Left kidney (tissue), 8 donors: ENCODE measurements at places on chromosomes 1 and 21. TPM values are rescaled to one million over a fixed set of nuclear protein-coding genes. Genes with fewer than 3 reads are reported as not detected.

The SPAG17 gene
- polyA plus RNA-seq, result 15.2 TPM

The DPT gene
- polyA plus RNA-seq, result not detected

The FBXO42 gene
- 20.5 TPM for polyA plus RNA-seq

The USP25 gene
- polyA plus RNA-seq, result 58.9 TPM

The SH2D2A gene
- 0.52 TPM for polyA plus RNA-seq

The SPRR1B gene
- not detected for polyA plus RNA-seq

The GBP7 gene
- polyA plus RNA-seq, result not detected

The SNX7 gene
- polyA plus RNA-seq, result 39.2 TPM

The PLA2G2D gene
- polyA plus RNA-seq, result 0.08 TPM

GRCh38 chr1:4121834-4122512 lies 221.9 kb upstream of the C1orf174 start:
- DNase-seq, result no peak

- DNase-seq, result no peak
These were observed 247.8 kb downstream of the NCAM2 start for GRCh38 chr21:21246007-21246406.

- no peak for DNase-seq
These were observed 608.8 kb upstream of the CHRM3 start for GRCh38 chr1:238777551-238777950.

- DNase-seq, result peak; percentile 33
These were observed 643 bp upstream of the MOV10 start for GRCh38 chr1:112673592-112674439.

DNA sequence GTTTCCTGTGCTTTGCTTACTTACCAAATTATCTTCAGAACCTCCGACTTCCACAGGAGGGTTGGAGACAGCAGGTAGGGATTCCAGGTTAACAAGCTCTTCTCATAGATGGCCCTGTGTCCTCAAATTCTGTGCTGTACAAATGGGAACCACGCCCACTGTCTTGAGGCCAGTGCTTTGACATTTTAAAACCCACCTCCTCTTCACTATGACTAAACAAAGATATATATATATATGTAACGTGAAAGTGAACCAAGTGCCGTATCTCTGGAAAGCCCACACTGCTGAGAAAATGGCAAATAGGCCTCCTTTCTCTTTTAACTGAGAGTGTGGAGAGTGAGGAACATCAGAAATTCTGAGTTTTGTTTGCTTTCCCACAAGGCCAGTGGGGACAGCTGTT lies 99.6 kb downstream of the ZBTB18 start:
- DNase-seq, result no peak

GRCh38 chr1:12346483-12347151 lies 116.8 kb downstream of the VPS13D start:
- DNase-seq, result no peak

DNA sequence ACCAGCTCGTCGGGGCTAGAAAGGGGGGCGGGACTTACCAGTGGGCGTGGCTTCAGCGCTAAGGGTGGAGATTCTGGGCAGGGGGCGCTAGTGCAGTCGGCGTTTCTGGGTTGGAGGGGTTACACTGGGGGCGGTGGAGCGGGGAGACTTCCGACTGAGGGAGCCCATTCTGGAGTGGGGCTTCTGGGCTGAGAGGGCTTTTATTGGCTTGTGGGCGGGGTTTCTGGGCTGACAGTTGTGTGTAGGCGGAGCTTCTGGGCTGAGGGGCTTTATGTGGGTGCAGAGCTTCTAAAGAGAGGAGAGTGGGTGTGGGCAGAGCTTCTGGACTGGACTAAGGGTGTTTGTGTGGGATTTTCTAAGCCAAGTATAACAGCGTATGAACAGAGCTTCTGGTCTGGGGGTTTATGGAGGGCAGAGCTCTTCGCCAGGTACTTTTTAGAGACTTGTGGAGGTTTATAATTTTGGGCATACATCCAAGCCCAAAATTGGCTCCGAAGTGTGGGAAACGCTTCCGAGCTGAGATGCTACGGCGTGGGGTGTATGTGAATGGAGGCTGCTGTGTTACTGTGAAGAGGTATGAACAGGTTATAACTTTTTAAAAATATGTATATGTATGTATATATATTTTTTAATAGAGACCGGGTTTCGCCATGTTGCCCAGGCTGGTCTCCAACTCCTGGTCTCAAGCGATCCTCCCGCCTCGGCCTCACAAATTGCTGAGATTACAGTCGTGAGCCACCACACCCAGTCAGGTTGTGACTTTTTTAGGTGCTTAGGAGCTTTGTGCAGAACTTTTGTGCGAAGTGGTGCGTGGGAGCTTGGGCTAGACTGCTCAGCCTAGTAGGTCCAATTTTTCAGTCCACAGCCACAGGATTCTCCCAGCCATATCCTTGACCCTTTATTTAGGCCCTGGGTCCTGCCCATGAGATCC lies 825 bp downstream of the TMEM39B start:
- DNase-seq, result peak; percentile 93

DNA sequence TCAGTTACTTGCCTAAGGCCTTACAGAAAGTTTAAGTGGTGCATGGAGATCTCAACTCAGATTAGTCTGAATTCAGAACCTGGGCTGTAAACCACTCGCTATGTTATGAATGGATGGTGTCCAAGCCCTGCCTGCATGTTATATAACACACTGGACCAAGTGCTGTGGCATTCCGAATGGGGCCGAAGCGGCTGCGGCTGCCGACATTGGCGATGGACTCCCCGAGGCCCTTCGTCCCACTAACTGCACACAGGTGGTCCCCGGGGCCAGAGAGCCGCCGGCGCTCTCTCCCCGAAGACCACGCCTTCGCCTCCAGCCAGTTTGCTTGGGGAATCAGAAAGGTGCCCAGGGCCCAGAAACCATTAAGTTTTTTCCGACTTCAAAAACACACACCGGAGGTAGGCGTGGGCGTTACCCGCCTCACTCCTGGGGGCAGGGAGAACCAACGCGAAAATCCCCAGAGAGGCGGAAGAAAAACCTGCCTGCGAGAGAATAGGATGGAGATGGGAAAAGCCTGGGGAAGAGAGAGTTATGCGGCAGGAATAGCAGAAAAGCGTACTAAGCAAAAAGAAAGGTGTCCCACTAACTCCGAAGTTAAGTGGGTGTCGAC lies 579 bp upstream of the TENT5C start:
- no peak for DNase-seq

DNA sequence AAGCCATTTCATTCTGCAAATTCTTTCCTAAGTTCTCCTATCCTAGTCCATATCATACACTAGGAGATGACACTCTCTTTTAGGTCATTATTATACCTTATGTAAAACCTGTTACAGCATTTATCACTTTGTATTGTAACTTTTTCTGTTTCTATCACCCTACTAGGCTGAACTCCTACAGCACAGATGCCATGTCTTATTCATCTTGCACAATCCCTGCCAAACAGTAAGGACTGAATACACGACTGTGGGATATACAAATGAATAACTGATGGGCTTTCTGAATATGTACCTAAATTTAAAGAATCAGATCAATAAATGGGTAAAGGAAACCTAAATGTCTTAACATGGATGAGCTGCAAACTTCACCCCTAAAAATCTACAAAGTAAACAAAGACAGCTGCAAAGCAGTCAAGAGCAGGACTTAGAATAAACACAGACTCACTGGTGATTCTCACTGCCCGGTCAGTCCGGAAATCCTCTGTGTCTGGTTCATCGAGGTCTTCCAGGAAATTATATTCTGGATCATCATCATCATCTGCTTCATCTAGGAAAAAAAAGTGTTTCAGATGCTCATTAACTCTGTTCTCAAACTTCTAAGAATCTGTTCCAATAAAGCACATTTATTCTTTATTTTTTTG lies 62.3 kb downstream of the GON4L start:
- DNase-seq, result no peak

- no peak for DNase-seq
These were observed 44.6 kb downstream of the NFYC start for GRCh38 chr1:40736085-40736531.

- peak; percentile 50 for DNase-seq
These were observed 144.4 kb upstream of the ZNF644 start for GRCh38 chr1:91166106-91166712.

DNA sequence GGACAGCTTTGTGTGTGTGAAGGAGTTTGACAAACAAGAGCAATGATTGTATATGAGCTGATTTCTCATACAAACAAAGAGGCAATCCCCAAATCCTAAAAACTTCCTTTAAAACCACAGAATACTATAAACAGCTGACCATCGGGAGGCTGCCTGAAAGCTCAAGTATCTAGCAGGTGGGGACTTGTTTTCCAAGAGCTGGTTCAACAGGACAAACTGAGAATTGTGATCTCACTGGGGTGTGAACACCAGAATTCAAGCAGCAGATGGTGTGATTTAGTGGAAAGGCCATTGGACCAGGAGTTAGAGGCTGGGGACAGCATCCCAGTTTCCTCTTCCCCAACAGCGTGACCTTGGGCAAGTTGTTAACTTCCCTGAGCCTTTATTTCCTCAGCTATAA lies 13.9 kb downstream of the LMX1A start:
- DNase-seq, result no peak

- DNase-seq, result peak; percentile 79
These were observed 3.6 kb upstream of the KIAA2013 start for GRCh38 chr1:11929849-11930248.

GRCh38 chr1:182990413-182991144 lies 32.6 kb upstream of the LAMC1 start:
- DNase-seq, result no peak

- DNase-seq, result no peak
These were observed 5.6 kb downstream of the GNG12 start for GRCh38 chr1:67827688-67828087.

DNA sequence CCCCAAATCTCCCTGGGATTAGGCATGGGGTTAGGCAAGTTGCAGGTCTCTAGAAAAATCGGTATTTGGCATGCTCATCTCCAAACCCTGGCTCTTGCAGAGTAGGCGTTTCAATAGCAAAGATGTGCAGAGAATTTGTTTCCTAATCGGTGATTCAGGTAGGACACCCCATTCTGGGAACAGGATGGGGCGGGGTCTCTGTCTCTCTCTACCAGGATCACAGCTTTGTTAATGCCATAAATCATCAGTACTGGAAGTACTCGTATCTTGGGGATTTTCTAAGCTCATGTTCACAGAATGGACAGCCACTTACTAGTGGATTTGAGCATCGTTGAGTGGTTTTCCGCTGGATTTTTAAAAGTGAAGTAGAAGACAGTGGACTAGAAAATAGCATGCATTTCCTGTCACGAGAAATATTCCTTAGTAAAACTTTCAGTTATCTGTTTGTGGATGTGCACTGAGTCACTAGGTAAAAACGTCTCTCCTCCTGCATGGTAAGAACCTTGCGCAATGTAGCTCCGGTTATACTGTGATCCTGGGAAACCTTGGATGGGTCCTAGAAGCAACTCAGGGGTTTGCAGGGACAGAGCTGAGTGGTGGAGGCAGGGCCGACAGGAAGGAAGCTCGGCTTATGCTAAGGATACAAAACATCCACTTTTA lies 5.1 kb downstream of the TMEM51 start:
- no peak for DNase-seq

DNA sequence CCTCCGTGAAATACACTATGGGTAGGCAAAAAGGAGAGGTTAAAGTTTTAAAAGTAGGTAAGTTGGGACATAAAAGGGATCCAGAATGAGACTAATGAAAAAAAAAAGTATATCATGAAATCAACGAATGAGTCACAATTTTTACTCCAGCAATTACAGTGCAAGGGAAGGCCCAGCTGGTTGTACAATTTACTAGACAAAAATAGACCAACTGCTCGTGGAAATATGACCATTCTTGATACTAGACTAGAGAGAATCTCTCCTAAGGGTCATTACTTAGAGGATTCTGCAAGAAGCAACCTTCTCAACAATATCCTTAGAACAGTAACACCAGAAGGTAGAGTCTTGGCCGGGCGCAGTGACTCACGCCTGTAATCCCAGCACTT lies 55.1 kb upstream of the EFHD2 start:
- no peak for DNase-seq

DNA sequence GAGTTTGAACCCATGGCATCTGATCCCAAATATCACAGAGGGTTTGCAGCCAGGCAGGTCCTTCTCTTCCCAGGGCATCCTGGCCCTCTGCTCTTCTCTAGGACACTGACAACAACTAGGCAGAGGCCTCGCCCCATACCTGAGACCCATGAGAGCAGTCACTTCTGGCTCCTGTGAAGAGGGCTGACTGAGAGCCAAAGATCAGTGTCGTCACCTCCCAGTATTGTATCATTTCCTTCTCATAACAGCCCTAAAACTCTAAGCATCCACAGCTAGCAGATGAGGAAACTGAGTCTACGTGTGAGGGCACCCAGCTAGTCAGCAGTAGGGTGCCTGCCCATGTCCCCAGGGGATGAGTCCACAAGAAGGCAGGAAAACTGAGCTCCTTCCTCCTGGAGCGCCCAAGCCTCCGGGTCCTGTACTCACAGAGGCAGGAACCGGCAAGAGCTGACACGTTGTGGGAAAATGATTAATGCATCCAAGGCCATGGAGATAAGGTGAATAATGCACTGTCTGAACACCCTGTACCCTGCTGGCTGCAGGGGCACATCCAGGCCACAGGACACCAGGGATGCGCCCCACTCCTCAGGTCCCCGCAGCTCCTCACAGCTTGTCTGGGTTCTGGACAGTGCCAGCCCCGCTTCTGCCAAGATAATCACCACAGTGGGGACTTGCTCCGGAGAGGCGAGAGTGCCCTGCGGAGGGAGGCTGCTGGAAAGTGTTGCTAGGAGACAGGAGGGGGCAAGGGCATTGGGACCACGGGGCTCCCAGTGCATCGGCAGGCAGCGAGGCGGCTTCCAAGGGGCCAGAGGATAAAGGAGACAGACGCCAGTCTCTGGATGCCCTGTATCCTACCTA lies 340.0 kb downstream of the NPHP4 start:
- no peak for DNase-seq

DNA sequence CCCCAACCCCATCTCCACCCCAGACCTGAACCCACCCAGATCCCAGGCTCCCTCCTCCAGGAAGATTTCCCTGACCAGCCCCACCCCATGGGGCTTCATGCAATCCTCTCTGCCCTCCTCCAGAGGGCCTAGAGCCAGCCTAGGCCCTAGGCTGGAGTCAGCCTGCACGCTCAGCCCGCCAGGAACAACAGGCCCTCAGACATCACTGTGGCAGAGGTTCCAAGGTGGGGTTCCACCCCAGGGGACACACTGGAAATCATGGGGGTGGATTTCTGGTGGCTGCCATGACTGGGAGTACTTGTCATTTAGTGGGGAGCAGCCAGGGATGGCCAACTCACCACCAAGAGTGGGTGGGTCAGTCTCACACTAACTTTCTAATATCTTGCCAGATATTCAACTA lies 122.0 kb downstream of the GLIS1 start:
- no peak for DNase-seq
